ENCODE measurements at places on chromosomes 12 and 14.

DNA sequence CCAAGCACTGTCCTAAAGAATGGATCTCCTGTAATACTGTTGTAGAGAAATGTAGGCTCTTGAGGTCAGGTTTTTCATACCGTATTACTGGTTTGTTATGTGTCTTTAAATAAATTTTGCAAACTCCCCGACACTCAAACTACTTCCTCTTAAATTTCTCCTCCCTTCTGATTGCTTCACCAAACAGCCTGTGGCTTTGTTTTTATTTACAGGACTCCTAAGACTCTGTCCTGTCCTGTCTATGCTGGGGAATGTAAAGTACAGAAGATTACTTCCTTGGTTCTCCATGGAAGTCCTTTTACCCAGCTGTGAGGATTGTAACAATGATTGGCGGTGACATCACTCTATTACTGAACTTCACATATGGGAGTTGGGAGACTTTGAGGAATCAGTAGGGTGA lies 873.5 kb downstream of the DIO2 start:
- DNase-seq: no peak

DNA sequence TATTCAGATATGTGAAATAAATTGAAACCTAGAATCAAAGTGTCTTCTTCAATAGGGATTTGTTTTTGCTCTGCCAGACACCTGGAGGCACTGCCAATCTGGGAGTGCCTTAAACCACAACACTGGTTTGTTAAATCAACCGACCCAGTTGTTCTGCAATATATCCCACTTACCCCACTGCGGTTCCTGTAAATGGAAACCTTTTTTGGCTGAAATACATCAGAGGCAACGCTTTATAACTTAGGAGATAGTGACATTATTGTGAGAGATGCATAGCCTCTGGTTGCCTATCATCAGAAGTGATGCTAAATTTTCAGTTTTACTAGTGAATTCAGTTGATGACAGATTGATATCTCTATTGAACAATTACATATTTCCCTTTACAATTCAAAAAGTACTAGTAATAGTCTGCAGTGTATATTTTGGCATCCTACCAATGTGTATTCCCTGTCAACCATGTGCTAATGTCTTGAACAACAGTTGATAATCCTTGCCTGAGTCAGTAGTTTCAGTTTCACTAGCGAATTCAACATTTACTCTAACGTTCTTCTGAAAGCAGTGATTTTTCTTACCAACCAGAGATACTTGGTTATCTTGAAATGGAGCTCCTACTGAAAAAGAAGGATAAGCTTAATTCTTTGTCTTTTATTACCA lies 30.5 kb downstream of the PPP2R5C start:
- no peak for DNase-seq

DNA sequence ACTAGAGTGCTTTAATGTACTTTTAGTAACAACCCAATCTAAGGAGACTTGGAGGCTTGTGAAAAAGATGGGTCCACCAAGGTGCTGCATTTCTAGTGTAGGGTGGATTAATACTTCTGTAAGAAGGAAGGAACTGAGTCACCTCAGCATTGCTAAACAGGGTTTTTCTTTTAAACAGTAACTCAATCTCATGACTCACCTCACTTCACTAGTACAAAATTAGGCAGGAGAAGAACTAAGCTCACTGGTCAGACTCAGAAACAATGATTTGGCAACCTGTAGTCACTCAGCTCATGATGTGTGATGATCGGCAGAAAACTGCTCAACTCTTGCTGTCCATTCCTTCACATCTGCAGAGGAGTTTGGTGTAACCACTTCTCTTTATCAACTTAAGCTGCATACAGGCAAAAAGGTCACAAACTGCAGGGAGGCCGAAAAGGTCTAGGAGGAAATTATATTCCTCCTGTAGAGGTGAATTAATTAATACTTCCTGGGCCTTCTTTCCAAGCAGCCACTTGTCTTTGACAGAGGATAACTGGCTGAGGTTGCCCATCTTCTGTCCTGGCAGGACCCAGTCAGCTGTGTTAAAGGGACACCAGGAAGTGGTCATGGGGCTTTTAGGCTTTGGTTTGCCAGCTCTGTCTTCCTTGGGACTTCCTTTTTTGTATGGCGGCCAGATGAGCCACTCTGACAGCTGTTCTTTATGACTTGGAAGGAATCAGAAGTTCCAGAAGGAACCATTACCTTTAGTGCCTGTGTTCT lies 466.9 kb downstream of the FUT8 start:
- DNase-seq: no peak

- DNase-seq: no peak
Observed at GRCh38 chr14:53044486-53044885, 93.6 kb upstream of the FERMT2 start.

- no peak for DNase-seq
Observed at GRCh38 chr12:116381240-116381743, 103.8 kb upstream of the MED13L start.

DNA sequence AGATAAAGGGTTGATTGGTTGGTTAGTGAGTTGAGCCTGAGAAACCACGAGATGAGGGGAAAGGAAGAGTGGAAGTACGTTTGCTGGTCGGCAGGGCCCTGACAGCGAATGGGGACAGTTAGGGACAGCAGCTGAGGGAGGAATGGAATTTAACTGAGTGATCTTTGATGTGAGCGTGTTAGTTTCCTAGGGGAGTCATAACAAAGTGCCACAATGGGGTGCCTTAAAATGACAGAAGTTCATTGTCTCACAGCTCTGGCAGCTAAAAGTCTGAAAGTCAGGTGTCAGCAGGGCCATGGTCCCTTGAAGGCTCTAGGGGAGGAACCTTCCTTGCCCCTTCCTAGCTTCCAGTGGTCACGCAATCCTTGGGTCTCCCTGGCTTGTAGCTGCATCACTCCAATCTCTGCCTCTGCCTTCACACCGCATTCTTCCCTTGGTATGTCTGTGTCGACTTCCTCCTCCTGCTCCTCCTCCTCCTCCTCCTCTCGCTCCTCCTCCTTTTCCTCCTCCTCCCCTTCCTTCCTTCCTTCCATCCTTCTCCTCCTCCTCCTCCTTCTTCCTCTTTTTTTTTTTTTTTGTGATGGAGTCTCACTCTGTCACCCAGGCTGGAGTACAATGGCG lies 26.0 kb upstream of the RIN3 start:
- peak; percentile 21 for DNase-seq

- DNase-seq: no peak
Observed at GRCh38 chr14:24891987-24892496, 157.9 kb downstream of the STXBP6 start.

- no peak for DNase-seq
Observed at GRCh38 chr12:88572781-88573549, 7.3 kb downstream of the KITLG start.

DNA sequence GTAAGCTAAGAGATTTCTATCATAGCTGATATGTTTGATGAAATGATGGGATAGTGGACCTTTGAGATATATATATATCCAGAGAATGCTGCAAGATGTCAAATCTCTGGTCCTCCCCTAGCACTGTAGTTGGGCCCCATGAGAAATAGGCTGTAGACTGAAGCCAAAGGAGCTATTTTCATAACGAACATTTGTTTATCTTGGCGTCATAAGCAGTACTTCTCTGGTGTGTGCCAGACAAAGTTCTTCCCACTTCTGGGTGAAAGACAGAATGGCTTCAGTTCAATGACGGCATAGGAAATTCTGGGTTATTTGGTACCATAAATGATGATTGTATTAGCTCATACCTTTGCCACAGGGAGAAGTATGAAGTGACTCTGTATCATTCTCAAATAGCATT lies 534.3 kb downstream of the SOX5 start:
- DNase-seq: no peak

GRCh38 chr14:90303473-90303872 lies 28.3 kb downstream of the NRDE2 start:
- no peak for DNase-seq

- DNase-seq: no peak
Observed at GRCh38 chr14:92538412-92538985, 24.9 kb downstream of the RIN3 start.

DNA sequence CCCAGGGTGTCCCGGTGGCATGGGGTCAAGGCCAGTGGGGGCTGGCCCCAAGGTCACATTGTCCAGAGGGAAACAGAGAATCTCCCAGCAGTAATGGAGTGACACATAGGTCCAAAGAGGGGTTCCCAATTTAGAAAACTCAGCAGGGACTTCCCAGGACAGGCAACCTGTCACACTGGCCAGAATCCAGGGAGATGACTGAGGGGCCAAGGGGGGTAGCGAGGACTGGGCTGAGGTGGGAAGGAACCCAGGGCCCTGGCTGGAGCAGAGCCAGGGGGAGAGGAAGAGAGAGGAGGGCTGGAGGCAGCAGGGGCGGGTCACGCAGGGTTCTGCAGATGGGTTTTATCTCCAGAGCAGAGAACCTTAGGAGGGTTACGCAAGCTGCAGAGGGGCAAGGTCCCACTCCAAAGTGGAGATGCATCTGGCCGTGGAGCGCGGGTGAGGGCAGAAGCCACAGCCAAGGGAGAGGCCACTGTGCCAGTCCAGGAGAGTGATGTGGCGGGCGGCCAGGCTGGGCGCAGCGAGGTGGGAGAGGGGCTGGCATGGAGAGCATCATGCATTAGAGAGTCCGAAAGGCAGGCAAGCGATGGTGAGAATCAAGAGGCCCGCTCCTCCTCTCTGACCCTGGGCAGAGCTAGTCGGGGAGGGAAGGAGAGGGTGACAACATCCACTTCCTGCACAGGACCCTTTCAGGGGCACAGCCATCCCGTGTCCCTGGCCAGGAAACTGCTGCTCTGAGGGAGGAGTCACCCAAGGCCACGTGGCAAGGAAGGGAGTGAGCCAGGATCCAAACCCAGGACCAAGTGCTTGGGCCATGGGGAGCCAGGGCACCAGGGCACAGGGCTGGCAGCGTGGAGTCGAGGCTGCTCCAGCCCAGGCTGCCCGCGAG lies 29.0 kb downstream of the NCOR2 start:
- DNase-seq: no peak

- no peak for DNase-seq
Observed at GRCh38 chr12:10101042-10101579, 2.3 kb upstream of the CLEC1A start.

- no peak for DNase-seq
Observed at GRCh38 chr14:33943096-33943883, 7.6 kb downstream of the EGLN3 start.
